Ovary (tissue), 10 donors: ENCODE measurements at places on chromosomes 4 and X.

- no peak overlapping the region for H3K4me3 ChIP-seq
- no peak for DNase-seq
- no peaks in the 10 kb centered on the region for H3K4me1 ChIP-seq
- no peak overlapping the region for H3K27ac ChIP-seq
- H3K36me3 ChIP-seq, result no peaks in the 10 kb centered on the region
- no peaks in the 10 kb centered on the region for H3K27me3 ChIP-seq
These were observed 22.0 kb upstream of the VEGFC start for GRCh38 chr4:176814770-176815169.

GRCh38 chr4:185412412-185412811, 13.4 kb downstream of the UFSP2 start:
- DNase-seq, result no peak
- H3K27me3 ChIP-seq, result no peaks in the 10 kb centered on the region
- no peak overlapping the region for H3K27ac ChIP-seq
- H3K4me1 ChIP-seq, result no peaks in the 10 kb centered on the region

GRCh38 chrX:68945081-68945602, 116.3 kb downstream of the EFNB1 start:
- H3K4me1 ChIP-seq, result no peaks in the 10 kb centered on the region
- no peak overlapping the region for H3K27ac ChIP-seq
- H3K36me3 ChIP-seq, result no peaks in the 10 kb centered on the region
- H3K4me3 ChIP-seq, result no peak overlapping the region
- no peaks in the 10 kb centered on the region for H3K27me3 ChIP-seq

DNA sequence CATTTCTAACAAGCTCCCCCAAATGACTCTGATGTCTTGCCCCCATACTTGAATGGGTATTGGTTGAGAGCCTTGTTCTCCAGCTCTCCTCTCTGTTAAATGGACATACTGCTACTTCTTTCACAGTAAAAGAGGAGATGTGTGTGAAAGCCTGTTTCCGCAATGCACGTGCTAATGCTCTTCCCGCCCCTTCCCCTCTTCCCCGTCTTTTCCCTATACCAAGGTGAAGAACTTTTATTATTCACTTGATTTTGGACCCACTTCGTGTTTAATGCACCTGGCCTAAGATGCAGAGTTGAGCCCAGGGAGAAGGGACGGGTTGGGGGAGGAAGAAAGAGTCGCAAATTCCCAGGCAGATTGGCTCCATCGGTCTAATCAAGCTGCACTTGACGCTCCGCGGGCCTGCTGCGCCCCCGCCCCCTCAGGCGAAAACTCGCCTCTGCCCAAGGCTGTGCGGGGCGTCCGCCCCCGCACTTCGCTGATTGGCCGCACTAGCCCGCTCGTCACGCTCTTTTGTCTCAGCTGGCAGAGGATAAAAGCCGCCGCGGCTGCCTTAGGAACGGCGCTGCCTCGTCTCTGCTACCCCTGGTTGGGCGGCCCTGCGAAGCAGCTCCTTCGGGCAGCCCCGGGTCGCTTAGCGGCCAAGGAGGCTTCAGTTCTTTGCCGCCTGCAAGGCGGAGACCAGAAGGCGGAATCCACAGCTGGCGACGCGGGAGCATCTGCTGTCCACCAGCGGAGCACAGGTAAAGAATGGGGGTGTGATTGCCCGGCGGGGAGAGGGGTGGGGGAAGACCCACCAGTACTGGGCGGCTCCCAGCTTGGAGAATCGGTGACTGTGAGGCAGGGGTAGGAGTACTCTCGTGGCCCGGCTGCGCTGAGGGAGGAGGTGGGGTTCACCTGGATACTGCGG, at the start of gene ZCCHC12:
TSS of gene ZCCHC12 (plus strand) at position 562 of the 910 bp plus-strand sequence. CDS start 1,421 bp downstream, outside the sequence.
- H3K27me3 ChIP-seq, result no peaks in the 10 kb centered on the region
- no peaks in the 10 kb centered on the region for H3K36me3 ChIP-seq
- peak; percentile 78 for DNase-seq
- no peaks in the 10 kb centered on the region for H3K4me1 ChIP-seq
- peak within 1 kb of the TSS; percentile 21 for H3K4me3 ChIP-seq
- H3K27ac ChIP-seq, result no peak within 1 kb of the TSS

DNA sequence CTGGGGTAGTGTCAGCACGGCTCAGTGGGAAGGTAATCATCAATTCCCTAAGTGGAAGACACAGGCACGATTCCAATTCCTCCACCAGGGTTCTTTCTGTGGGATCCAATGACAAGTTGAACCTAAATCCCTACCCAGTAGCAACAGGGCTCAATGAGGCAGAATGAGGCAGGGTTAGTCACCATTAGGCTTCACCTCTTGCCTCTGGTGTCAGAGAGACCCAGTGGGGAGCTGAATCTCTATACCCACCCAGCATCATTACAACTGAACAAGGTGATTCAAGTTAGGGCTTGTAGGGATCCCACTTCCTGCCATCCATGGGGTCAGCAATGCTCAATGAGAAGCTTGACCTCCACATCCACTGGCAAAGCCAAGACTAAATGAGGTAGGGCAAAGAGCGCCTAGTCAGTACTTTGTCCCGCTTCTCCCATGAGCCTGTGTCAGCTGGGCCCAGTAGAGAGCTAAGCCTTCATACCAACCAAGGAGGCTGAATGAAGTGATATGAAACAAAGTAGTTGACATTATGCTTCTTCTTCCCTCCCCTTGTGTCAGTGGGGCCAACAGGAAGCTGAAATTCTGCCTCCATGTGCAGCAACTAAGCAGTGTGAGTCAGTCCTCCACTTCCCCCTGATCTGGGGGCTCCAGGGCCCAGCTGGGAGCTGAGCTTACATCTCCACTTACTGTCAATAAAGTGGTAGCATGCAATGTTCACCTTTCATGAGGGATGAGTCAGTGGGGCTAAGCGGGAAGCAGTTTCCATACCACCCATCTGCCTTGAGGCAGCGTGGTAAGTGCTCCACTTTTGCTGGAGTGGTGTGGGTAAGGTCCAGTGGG, 36.4 kb upstream of the RBM41 start:
- H3K4me1 ChIP-seq, result no peaks in the 10 kb centered on the region
- H3K27me3 ChIP-seq, result no peaks in the 10 kb centered on the region
- H3K4me3 ChIP-seq, result no peak overlapping the region
- no peaks in the 10 kb centered on the region for H3K36me3 ChIP-seq
- no peak overlapping the region for H3K27ac ChIP-seq
- DNase-seq, result no peak

DNA sequence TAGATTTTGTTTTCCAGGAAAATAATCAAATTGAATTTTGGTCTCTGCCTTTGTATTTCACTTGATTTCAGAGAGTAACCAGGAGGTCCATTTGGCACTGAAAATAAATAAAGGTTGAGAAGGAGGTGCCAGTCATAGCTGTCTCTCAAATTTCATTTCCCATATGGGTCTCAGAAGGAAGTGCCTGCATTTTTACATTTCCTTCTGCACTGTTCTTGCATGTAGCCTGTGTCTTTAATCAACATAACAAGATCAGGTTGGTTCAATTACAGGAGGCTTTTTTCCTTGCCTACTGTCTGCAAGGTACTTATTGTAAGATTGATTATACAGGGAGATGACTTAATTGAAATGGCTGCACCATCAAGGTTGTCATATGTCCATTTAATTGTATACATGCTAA, 15.7 kb downstream of the LRRC66 start:
- H3K4me1 ChIP-seq, result no peaks in the 10 kb centered on the region
- H3K36me3 ChIP-seq, result no peaks in the 10 kb centered on the region
- H3K4me3 ChIP-seq, result no peak overlapping the region
- no peaks in the 10 kb centered on the region for H3K27me3 ChIP-seq
- no peak overlapping the region for H3K27ac ChIP-seq
- no peak for DNase-seq

- no peak overlapping the region for H3K27ac ChIP-seq
- no peak for DNase-seq
- H3K27me3 ChIP-seq, result no peaks in the 10 kb centered on the region
- H3K36me3 ChIP-seq, result no peaks in the 10 kb centered on the region
- peaks cover 8% of the 10 kb centered on the region for H3K4me1 ChIP-seq
- no peak overlapping the region for H3K4me3 ChIP-seq
These were observed 2188.9 kb upstream of the TENM3 start for GRCh38 chr4:180054291-180054690.

DNA sequence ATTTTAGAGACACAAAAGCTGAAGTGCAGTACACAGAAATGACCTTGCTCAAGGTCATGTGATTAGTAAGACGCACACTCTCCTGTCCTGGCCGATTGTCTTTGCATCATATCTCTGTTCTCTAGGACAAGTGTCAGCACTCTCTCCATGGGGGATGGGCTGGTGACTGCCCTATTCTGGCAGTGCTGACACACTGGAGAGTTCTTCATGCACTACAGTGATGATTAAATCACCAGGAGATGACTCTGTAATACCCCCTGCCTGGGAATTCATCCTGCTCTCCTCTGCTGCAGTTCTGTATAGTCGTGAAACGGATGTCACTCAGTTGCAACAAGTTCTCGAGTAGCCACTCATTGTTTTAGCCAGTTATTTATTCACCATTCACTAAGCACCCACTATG, 5.3 kb upstream of the SHISA3 start:
- H3K27ac ChIP-seq, result no peak overlapping the region
- DNase-seq, result no peak
- H3K36me3 ChIP-seq, result no peaks in the 10 kb centered on the region
- H3K4me1 ChIP-seq, result no peaks in the 10 kb centered on the region
- no peak overlapping the region for H3K4me3 ChIP-seq
- no peaks in the 10 kb centered on the region for H3K27me3 ChIP-seq

GRCh38 chr4:163818673-163819072, 324.2 kb downstream of the TMA16 start:
- H3K36me3 ChIP-seq, result no peaks in the 10 kb centered on the region
- DNase-seq, result no peak
- H3K4me1 ChIP-seq, result no peaks in the 10 kb centered on the region
- no peak overlapping the region for H3K4me3 ChIP-seq

GRCh38 chr4:94372991-94373390, 30.4 kb upstream of the HPGDS start:
- no peak overlapping the region for H3K4me3 ChIP-seq
- no peak overlapping the region for H3K27ac ChIP-seq
- H3K4me1 ChIP-seq, result no peaks in the 10 kb centered on the region
- H3K27me3 ChIP-seq, result no peaks in the 10 kb centered on the region

- no peaks in the 10 kb centered on the region for H3K4me1 ChIP-seq
- H3K4me3 ChIP-seq, result no peak overlapping the region
- no peak for DNase-seq
- H3K36me3 ChIP-seq, result no peaks in the 10 kb centered on the region
- H3K27ac ChIP-seq, result no peak overlapping the region
These were observed 104.4 kb downstream of the CXCL13 start for GRCh38 chr4:77710059-77710458.

- H3K4me3 ChIP-seq, result no peak overlapping the region
- H3K27ac ChIP-seq, result no peak overlapping the region
- no peak for DNase-seq
- no peaks in the 10 kb centered on the region for H3K4me1 ChIP-seq
These were observed 86.9 kb downstream of the MAB21L2 start for GRCh38 chr4:150668824-150669223.

DNA sequence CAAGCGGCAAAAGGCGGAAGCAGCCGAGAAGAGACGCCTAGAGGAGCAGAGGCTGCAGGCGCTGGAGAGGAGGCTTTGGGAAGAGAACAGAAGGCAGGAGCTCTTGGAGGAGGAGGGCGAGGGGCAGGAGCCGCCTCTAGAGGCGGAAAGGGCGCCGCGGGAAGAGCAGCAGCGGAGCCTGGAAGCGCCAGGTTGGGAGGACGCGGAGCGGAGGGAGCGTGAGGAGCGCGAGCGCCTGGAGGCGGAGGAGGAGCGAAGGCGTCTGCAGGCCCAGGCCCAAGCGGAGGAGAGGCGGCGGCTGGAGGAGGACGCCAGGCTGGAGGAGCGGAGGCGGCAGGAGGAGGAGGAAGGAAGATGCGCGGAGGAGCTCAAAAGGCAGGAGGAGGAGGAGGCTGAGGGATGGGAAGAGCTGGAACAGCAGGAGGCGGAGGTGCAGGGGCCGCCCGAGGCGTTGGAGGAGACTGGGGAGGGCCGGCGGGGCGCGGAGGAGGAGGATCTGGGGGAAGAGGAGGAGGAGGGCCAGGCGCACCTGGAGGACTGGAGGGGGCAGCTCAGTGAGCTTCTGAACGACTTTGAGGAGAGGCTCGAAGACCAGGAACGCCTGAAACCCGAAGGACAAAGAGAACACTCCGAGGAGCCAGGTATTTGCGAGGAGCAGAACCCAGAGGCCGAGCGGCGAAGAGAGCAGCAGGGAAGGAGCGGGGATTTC, 72.9 kb downstream of the AASDH start:
- no peaks in the 10 kb centered on the region for H3K4me1 ChIP-seq
- H3K27ac ChIP-seq, result no peak overlapping the region
- no peak for DNase-seq
- H3K4me3 ChIP-seq, result no peak overlapping the region

DNA sequence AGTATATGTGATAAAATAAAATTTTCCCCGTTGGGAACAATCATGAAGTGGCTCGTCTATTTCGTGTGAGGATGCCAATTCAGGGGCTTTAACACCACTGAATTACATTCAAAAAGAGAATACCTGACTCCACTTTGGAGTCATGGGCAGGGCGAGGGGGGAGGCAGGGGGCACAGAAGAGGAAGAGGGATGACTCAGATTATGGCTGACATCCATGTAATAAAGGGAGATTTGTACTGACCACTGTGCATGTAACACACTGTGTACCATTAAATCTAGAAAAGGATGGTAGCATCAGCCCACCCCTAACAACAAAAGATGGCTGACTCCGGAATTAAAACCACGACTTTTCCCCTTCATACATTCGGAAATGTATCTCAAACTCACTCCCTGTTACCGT, 1.3 kb downstream of the SLC9A7 start:
- no peaks in the 10 kb centered on the region for H3K36me3 ChIP-seq
- H3K27me3 ChIP-seq, result no peaks in the 10 kb centered on the region
- H3K27ac ChIP-seq, result no peak overlapping the region
- peaks cover 3% of the 10 kb centered on the region for H3K4me1 ChIP-seq
- DNase-seq, result no peak

DNA sequence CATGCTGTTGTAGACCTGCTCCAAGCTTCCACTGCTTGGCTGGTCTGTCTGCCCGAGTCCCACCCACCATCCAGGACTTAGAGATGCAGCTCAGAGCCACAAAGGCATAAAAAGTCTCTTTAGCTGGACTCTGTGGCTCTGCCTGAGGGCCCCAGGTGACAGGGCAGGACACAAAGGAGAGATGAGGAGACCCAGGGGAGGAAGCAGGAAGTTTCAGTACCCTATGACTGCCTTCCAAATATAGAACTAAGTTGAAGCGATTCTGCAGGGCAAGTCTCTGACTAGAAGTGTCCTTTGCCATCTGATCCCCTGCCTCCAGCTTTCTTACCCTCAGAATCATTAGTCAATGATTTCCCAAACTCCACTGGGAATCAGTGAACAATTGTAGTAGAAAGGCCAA, 11.2 kb upstream of the CXCR3 start:
- no peak overlapping the region for H3K27ac ChIP-seq
- no peaks in the 10 kb centered on the region for H3K4me1 ChIP-seq
- no peaks in the 10 kb centered on the region for H3K36me3 ChIP-seq
- no peak overlapping the region for H3K4me3 ChIP-seq
- DNase-seq, result no peak

- H3K27ac ChIP-seq, result no peak overlapping the region
- no peaks in the 10 kb centered on the region for H3K4me1 ChIP-seq
- DNase-seq, result no peak
These were observed 8.5 kb downstream of the RBM47 start for GRCh38 chr4:40621229-40621591.

- no peaks in the 10 kb centered on the region for H3K36me3 ChIP-seq
- no peak for DNase-seq
- H3K4me3 ChIP-seq, result no peak overlapping the region
- H3K27me3 ChIP-seq, result no peaks in the 10 kb centered on the region
- peak overlapping the region; percentile 79 for H3K27ac ChIP-seq
These were observed 54.4 kb upstream of the HGFAC start for GRCh38 chr4:3387154-3387942.
